COR-L47 (cell line): ENCODE measurements at places on chromosomes 1 and 21.

DNA sequence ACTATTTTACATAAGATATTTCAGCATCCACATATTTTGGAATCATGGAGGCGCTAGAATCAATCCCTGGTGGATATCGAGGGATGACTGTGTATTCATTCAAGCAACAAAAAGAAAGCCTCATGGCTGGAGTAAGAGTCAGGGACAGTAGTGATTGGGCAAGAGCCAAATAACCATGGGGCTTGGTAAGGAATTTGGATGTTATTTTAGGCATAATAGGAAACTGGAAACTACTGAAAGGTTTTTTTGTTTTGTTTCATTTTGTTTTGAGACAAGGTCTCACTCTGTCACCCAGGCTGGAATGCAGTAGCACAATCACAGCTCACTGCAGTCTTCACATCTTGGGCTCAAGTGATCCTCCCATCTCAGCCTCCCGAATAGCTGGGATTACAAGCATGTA lies 33.8 kb upstream of the EYA3 start:
- DNase-seq = no peak

DNA sequence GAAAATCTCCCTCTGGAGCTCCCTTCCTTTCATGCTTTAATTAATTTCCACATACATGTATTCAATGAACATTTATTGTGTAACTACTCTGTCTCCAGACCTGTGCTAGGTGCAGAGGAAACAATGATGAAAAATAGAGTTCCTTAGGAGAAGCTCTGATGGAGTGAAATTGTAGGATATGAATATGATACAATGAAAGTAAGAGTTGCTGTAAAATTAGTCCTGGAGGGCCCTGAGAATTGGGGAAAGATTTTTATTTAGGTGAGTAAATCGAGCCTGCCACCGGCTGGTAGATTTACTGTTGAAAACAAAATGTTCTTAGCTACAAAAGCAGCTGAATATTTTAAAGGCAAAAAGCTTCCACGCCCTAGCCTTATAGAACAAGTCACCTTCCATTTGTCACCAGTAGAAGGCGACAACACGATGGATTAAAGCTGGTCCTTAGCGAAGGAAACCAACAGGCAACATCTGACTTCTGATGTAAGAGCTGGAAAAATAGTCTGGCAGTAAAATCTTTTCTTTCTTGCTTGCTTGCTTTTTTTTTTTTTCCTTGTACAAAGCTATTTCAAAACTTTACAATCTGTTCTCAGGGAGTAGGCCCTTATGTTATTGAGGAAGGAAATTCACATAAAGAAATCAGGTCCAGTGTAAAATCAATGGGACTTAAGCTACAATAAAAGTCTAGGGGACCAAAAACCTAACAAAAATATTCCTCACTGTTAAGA lies 82.0 kb upstream of the ROR1 start:
- DNase-seq = peak; percentile 43

- DNase-seq = peak; percentile 13
Observed at GRCh38 chr1:155127105-155127966, at the start of gene EFNA1. EFNA1 (plus strand) TSS chr1:155127876; CDS start chr1:155127978, 102 bp downstream.

DNA sequence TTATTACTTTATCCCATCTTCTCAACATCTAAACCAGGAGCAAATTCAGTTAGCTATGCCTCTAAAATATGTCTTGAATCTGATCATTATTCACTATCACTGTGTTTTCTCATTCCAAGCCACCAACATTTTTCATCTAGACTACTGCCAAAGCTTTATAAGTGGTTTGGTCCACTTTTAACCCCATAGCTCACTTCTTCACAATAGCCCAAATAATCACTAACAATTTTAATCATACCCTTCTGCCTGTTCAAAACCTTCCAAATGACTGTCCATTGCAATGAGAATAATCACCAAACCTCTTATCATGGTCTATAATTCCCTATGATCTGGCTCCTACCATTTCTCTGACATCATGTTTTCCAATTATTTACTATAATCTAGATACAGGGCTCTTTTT lies 149.8 kb upstream of the ZNHIT6 start:
- no peak for DNase-seq

GRCh38 chr1:71153826-71154225 lies 73.0 kb upstream of the ZRANB2 start:
- no peak for DNase-seq

GRCh38 chr1:6600410-6601048 lies 2.1 kb downstream of the KLHL21 start:
- no peak for DNase-seq

DNA sequence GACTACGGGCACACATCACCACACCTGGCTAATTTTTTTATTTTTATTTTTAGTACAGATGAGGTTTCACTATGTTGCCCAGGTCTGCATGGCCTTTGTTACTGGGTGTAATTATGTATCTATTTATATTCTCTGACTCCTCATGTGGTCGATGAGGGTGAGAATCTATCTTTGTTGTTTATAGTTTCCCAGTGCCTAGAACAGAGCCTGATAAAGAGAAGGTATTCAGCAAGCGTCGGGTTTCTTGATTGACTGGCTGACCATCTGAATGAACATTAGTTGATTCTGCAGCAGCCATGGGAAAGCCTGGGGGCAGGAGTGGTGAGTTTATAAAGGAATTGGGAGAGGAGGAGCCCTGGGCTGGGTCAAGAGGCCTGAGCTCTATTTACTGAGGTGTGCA lies 28.5 kb downstream of the SERINC2 start:
- no peak for DNase-seq

DNA sequence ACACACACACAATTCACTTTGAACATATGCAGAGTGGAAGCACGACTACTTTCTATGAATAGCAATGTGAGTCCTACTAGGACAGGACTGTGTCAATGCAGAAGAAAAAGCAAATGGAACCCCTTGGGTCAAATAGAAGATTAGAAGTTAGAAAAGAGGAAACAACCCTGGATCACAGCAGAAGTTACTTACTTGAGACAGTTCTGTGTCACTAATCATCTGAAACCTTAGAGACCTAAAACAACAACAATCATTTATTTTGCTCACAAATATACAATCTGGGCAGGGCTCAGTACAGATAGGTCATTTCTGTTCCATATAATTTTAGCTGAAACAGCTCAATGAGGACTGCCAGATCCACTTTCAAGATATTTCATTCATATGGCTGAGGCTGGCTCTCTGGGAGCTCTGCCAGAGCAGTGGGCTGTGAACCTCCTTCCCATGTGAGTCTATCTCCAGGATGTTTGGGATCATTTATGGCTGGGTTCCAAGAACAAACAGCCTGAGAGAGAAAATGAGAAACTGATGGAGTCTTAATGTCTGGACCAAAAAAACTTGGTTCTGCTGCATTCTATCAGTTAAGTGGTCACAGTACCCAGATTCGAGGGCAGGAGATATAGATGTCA lies 42.5 kb upstream of the IL10 start:
- DNase-seq = peak; percentile 38

DNA sequence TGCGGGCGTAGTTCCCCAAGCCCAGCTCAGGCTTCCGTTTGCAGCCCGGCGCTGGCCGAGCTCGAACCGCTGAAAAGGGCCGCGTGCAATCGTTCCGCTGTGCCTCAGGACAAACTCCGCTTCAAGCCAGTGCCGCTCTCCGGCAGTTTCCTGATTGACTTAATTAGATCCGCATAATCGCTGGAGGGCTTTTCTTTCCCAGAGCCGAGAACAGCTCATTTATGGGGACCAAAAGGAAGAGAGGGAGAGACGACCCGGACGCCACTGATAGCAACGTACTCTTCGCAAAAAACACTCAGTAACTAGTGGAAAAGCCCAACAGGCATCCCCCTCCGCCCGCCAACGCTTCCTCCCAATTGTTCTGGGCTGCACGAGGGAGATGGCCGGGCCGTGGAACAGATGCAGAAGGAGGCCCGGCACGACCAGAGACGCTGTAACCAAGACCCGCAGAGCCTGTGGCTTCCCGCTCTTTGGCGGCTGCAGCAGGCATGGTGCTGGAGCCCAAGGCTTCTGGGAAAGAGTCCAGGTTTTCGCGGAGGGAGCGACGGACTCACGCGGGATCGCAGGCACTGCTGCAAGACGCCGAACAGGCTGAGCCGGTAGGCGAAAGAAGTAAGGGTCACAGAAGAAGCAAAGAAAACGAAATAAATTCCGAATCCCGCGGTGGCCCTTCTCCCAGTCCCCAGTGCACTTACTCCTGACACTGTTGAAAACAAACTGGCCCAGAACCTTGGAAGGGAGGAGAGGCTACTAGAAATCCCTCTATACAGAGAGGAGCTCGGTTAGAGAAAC lies 3.6 kb upstream of the FOXD2 start:
- DNase-seq = no peak

GRCh38 chr1:230504310-230504709 lies 78.2 kb upstream of the PGBD5 start:
- no peak for DNase-seq

DNA sequence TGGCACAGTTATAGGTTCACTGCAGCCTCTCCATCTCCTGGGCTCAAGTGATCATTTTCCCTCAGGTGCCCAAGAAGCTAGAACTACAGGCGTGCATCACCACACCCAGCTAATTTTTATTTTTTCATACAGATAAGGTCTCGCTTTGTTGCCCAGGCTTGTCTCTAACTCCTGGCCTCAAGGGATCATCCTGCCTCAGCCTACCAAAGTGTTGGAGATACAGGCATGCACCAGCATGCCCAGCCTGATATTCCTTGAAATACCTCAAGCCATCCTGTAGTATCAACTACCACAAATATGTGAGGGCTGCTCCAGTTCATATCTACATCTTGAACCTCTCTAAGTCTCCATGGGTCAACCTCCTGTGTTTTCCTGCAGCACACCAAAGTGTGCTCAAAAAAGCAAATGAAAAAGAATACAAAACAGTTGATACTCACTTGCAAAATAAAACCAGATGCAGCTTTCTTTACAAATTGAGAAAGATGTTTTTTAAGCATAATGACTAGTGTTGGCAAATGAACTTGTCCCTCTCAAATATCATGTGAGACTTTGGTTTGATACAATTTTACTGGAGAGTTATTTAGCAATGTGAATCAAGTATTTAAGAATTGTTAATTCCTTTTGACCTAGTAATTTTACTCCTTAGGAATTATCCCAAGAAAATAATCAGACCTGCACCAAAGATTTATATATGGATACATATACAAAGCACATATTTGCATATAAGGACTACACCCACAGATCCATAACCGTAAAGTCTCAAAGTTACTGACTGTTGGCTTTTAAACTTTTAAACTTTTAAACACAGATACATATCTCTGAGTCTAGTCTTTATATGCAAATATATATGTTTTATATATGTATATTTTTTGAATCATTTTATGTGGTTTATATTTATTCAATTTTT lies 197.7 kb downstream of the NRIP1 start:
- DNase-seq = no peak

DNA sequence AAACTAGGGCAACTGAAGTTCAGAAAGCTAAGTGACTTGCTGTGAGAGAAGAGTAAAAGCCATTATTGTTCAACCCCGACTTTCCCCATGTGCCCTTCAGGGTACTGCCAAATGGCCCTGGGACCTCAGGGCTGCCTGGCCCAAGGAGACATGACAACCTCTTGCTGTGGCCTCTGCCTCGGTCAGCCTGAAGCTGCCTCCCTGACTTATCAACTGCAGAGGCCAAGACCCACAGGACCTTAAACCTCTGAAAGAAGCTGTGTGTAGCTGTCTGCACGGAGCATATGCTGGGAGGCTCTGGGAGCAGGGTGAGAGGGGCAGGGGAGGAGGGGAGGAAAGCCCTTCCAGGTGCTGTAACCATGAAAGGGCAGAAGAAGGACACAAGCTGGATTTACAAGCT lies 35.9 kb downstream of the HMGB4 start:
- no peak for DNase-seq

GRCh38 chr1:167500283-167500860 lies 18.0 kb downstream of the CD247 start:
- no peak for DNase-seq

DNA sequence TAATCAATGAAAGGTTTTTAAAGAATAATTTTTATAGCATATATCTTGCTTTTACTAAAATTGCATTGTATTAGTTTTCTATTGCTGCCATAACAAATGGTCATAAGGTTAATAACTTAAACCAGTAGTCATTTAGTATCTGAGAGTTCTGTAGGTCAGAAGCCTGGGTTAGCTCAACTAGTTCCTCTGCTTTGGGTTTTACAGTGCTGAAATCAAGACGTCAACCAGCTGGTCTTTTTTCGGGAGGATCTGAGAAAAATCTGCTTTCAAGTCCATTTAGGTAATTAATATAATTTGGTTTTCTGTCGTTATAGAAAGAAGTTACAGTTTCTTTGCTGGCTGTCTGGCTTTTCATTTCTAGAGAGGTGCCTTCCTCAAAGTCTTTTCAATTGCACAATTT lies 577.7 kb downstream of the MRPL39 start:
- no peak for DNase-seq

GRCh38 chr1:172429331-172430127 lies 9.0 kb downstream of the C1orf105 start:
- peak; percentile 45 for DNase-seq

DNA sequence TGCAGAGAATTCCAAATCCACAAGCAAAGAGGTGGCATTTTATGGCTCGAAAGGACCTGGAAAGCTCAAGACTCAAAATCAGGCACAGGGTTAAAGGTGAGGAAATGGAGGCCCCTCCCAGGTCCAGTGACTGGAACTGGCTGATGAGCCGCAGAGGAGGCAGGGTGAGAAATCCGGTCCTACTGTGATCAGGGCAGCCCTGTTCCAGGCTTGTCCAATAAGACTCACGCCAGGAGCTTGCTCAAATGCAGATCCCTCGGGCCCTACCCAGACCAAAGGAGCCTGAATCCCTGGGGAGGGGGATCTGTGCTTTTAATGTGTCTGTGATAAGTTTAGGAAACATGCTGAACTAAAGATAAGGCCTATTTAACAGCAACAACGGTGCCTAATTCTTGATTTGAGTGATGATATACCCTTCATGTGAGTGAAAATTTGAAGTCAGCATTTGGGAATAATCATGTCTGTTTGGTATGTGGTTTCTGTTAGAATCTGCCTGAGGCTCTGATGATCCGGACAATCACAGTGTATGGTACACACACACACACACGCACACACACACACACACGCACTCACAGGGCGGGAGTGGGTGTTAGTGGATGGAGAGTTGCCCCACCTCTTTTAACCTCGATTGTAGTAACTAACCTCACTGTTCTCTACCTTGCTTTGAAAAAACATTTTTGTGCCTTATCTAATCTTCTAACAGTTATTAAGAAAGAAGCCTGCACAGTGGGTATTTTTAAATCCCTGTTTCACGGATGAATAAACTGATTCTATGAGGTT lies 54.1 kb upstream of the LYST start:
- DNase-seq = no peak

DNA sequence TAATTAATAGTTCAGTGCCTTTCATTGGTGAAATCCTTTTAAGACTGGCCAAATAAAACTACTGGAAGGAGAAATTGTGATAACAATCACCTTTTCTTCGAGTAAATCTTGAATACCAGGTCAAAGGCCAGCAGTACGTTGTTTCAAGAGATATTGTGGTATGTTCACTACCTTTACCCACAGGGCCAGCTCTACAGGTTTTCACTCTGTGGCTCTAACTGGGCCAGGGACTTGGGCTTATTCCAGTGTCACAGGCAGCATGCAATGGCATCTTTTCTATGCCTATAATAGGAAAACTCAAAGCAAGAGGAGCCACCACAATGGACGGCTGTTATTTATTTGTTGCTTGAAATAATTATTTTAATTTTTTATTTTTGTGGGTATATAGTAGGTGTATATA lies 26.8 kb upstream of the LRIF1 start:
- no peak for DNase-seq
